T47D (cell line): ENCODE measurements at places on chromosomes 2 and 18.

- DNase-seq = no peak
Observed at GRCh38 chr2:47075361-47076125, 79.6 kb downstream of the STPG4 start.

DNA sequence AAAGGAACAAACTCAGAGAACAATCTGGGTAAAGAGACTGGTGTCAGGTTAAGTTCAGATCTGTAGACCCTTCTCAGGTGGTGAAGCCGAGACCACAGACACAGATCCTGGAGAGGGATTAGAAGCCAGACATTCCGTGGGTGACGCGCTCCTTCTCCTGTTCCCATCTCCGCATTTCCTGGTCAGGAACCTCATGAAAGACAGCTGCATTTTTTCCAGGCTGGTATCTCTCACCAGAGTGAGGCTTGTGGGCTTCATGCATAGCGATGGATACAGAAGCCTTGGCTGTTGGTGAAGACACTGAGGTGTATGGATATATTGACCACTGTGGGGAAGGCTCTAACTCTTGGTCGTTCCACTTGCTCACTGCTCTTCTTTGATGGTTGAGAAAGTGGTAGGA is 152.6 kb downstream of the FAM210A start:
- DNase-seq = no peak

GRCh38 chr2:169193618-169194017 is 124.3 kb downstream of the DHRS9 start:
- DNase-seq = no peak

DNA sequence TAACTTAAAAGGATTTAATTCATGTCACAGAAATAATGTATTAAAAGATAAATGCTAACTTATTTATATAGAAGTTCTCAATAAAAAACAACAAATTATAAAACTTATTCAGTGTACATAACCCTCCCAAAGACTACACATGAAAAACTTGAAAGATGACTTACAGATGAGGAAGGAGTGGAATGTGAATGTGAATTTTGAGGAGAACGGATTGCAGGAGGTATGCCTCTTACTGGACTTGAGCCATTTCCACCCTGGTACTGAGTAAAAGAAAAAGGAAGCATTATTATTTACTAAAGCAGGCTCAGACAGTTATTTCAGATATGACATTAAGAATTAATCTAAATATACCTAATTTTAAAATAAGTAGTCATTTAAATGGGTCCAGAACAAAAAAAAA is 104.4 kb downstream of the TLK1 start:
- DNase-seq = no peak
